Urinary bladder (tissue), 4 donors: ENCODE measurements at places on chromosomes 12 and 14. TPM values are rescaled to one million over a fixed set of nuclear protein-coding genes. Genes with fewer than 3 reads are reported as not detected.

- no peak for DNase-seq
These were observed 182.5 kb downstream of the MSRB3 start for GRCh38 chr12:65461017-65461416.

GRCh38 chr12:25376985-25377384 lies 126.3 kb upstream of the KRAS start:
- DNase-seq, result no peak

GRCh38 chr12:32149489-32149888 lies 42.8 kb downstream of the BICD1 start:
- no peak for DNase-seq

GRCh38 chr14:75295061-75295461 lies 16.4 kb downstream of the FOS start:
- DNase-seq, result no peak

DNA sequence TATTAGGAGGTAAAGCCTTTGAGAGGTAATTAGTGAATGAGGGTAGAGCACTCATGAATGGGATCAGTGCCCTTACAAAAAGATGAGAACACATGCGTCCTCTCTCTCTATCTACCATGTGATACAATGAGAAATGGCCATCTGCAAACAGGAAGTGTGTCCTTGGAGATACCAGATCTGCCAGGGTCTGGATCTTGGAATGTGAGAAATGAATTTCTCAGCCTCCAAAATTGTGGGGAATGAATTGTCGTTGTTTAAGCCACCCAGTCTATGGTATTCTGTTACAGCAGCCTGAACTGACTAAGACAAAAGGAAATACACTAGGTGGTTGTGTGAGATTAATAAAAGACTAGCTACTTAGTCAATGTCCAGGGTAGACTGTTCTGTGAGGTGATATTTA lies 366.6 kb downstream of the NELL2 start:
- DNase-seq, result no peak

DNAH10 gene
- polyA plus RNA-seq, result 0.14 TPM

MIPOL1 gene
- 5.6 TPM for polyA plus RNA-seq

KRT83 gene
- not detected for polyA plus RNA-seq

IFI27L1 gene
- polyA plus RNA-seq, result 18.9 TPM

C1S gene
- 918 TPM for polyA plus RNA-seq
